ENCODE measurements at places on chromosomes 3 and 15.

- DNase-seq: no peak
These were observed 1.6 kb upstream of the LTF start for GRCh38 chr3:46466273-46466672.

- DNase-seq: no peak
These were observed 263.0 kb upstream of the NECTIN3 start for GRCh38 chr3:110808630-110809029.

GRCh38 chr15:72338617-72339321, 18.8 kb upstream of the CELF6 start:
- no peak for DNase-seq

- no peak for DNase-seq
These were observed 78.7 kb upstream of the GCNT3 start for GRCh38 chr15:59532770-59533379.

- DNase-seq: no peak
These were observed 32.2 kb downstream of the GRIP2 start for GRCh38 chr3:14507757-14508504.

GRCh38 chr15:83305704-83306291, 21.3 kb upstream of the BNC1 start:
- DNase-seq: no peak
